ENCODE measurements at places on chromosomes 4 and X. TPM values are rescaled to one million over a fixed set of nuclear protein-coding genes. Genes with fewer than 3 reads are reported as not detected.

RRH gene
- total RNA-seq: not detected

PCDH11X gene
- total RNA-seq: not detected

AMELX gene
- total RNA-seq: not detected

KLHL4 gene
- total RNA-seq: 13.9 TPM

ZNF185 gene
- total RNA-seq: 9.4 TPM

ZMYM3 gene
- 25.1 TPM for total RNA-seq

SMR3A gene
- not detected for total RNA-seq

SNCA gene
- 79.8 TPM for total RNA-seq

MAGEA2B gene
- total RNA-seq: not detected

SPANXA2 gene
- total RNA-seq: not detected
